Activated T-helper 2 cell treated with anti-CD3 and anti-CD28 coated beads, Interferon-gamma antibody, Interleukin-2, Interleukin-4, amounts not matched to agents 10 μg/mL and 5 μg/mL and 100 μg/mL, durations not matched to agents 14 hours and 24 hours and 36 hours (primary cell): ENCODE measurements at places on chromosomes 13 and 19.

DNA sequence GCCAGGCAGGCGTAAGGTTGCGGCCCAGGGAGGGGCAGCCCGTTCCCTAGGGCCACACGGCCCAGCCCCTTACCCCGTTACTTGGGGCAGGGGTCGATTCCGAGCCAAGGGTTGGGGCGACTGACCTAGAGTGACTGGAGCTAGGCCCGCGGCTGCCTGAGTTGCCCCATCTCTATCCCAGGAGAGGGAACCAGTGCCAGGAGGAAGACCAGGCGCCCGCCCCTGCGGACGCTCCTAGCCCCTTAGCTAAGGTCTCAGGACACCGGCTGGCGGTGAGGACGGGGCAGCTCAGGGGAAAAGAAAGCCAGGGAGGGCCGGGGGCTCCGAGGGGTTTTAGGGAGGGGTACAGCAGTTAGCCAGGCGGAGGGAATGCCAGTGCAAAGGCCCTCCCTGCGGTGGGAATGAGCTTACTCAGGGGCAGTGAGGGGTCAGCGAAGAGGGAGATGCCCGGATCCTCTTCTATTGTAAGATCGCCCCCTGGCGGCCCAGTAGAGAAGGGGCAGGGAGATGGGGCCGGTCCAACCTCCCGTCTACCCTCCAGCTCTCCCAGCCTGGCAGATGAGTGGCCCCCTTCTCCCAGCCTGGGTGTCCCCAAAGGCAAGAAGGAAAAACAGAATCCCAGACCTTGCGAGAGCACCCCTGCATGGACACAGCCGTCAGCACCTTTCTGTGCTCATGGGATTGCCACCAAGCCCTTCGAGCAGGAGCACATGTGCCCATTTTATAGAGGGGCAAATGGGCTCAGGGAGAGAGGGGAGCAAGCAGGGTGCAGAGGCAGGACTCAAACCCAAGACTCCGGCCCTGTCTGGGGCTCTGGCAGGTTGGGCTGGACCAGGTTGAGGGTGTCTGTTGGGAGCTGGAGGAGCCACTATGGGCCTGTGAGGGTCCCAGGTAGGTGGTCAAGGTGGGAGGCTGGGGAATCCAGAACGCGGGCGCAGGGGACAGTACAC, 16.3 kb downstream of the CILP2 start:
- H3K27ac ChIP-seq: no peak overlapping the region
- no peak overlapping the region for H3K4me3 ChIP-seq
- H3K36me3 ChIP-seq: peaks cover 6% of the 10 kb centered on the region
- peak; percentile 40 for DNase-seq
- no peaks in the 10 kb centered on the region for H3K27me3 ChIP-seq
- H3K4me1 ChIP-seq: peaks cover 2% of the 10 kb centered on the region

GRCh38 chr19:18304458-18305310, 18.2 kb downstream of the LSM4 start:
- H3K4me1 ChIP-seq: peaks cover 32% of the 10 kb centered on the region
- peak; percentile 77 for DNase-seq
- peak overlapping the region; percentile 88 for H3K4me3 ChIP-seq
- H3K27ac ChIP-seq: peak overlapping the region; percentile 94

GRCh38 chr13:67184247-67184646, 45.9 kb downstream of the PCDH9 start:
- H3K36me3 ChIP-seq: no peaks in the 10 kb centered on the region
- no peaks in the 10 kb centered on the region for H3K27me3 ChIP-seq
- no peak overlapping the region for H3K4me3 ChIP-seq
- no peak for DNase-seq
- H3K4me1 ChIP-seq: no peaks in the 10 kb centered on the region
- no peak overlapping the region for H3K27ac ChIP-seq

- no peak for DNase-seq
- H3K36me3 ChIP-seq: no peaks in the 10 kb centered on the region
- H3K4me3 ChIP-seq: no peak overlapping the region
- no peaks in the 10 kb centered on the region for H3K27me3 ChIP-seq
- H3K27ac ChIP-seq: no peak overlapping the region
These were observed 103.2 kb downstream of the LMO7 start for GRCh38 chr13:75739244-75739868.

DNA sequence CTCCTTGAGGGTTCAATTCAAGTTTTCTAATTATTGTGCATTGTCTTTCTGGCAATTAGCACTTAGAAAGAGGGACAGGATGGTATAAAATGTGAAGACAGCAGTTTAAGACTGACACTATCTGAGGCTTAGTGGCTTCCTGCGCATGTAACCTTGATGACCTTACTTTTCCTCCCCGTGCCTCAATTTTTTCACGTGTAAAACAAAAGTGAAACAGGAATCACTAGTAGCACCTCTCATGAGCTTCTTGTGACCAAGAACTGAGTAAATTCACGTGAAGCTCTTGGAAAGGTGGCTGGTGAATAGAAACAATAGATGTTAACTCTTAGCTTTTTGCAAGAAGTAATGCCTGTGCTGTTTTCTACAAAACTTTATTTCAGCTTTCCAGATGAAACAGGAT, 233.9 kb downstream of the LMO7 start:
- peak; percentile 19 for DNase-seq
- H3K27ac ChIP-seq: no peak overlapping the region
- peaks cover 13% of the 10 kb centered on the region for H3K27me3 ChIP-seq
- peak overlapping the region; percentile 63 for H3K4me3 ChIP-seq

- H3K36me3 ChIP-seq: no peaks in the 10 kb centered on the region
- no peak overlapping the region for H3K27ac ChIP-seq
- DNase-seq: no peak
- H3K4me1 ChIP-seq: no peaks in the 10 kb centered on the region
- no peaks in the 10 kb centered on the region for H3K27me3 ChIP-seq
These were observed 538.4 kb upstream of the PCDH20 start for GRCh38 chr13:61954092-61954491.
